NB4 (cell line): ENCODE measurements at places on chromosomes 7 and 10.

DNA sequence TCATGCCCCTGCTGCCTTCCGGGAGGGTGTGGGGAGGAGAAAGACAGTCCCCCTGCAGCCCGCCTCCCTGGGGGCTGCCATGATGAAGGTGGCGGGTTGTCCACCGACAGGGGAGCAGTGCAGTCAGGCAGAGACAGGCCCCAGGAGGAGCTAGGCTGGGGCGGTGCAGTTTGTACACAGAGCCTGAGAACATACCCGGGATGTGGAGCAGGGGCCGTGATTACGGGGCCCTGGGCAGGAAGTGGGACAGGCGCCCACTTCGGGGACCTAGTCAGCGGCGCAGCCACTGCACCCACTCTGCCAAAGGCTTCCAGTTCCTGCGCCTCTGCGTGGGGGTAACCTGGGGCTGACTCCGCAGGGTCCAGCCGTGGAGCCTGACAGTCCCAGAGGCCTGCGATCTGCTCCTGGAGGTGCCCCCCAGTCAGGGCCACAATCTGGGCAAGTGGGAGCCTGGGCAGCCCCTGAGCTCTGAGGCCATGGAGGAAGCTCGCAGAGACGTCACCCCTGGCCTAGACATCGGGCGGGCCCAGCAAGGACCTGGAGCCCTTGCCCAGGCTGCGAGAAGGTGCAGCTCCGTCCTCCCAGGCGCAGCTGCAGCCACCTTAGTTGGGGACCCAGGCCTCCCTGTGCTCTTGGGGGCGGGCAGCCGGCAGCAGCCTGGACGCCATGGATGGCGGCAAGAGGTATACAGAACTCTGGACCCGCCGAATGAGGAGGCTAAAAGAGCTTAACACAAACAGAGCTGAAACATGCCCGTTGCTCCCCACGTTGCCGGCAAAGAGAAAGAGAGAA lies 1356.8 kb downstream of the XPNPEP1 start:
- DNase-seq, result no peak

- peak; percentile 59 for DNase-seq
Observed at GRCh38 chr7:3897430-3898372, 596.6 kb downstream of the SDK1 start.

- DNase-seq, result no peak
Observed at GRCh38 chr10:71357792-71358265, 38.8 kb downstream of the SLC29A3 start.

GRCh38 chr10:58335306-58336005 lies 650 bp downstream of the UBE2D1 start:
- peak; percentile 46 for DNase-seq

DNA sequence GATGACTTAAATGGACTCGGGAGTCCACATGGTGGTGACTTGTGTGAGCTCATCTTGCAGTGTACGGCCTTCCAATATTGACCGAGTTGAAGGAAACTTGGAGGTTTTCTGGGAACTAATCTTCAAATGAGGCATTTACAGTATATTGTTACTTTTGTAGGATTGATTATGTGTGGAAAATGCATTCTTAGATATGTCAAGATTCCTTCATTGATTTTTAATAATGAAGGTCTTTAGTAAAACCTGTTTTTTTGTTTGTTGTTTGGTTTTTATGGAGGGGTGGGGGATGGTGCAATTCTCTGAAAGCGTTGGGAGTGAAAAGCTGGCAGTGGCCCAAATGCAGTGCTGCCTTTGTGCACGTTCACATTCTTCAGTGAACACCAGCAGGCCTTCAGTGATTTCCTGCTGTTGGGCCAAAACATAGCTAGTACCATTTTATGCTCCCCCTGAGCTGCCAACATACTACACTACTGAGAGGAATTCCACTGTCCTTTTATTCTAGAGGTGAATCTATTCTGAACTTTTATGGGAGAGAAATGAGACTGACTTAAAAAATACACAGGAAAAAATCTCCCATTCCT lies 50.4 kb downstream of the CCNY start:
- no peak for DNase-seq
